GM23338 (cell line): ENCODE measurements at places on chromosomes 7 and 10. TPM values are rescaled to one million over a fixed set of nuclear protein-coding genes. Genes with fewer than 3 reads are reported as not detected.

Gene RHOBTB1
- total RNA-seq, result 13.2 and 24.8 TPM in 2 replicates

- no peak for DNase-seq
Observed at GRCh38 chr7:104894726-104895521, 119.1 kb upstream of the KMT2E start.

DNA sequence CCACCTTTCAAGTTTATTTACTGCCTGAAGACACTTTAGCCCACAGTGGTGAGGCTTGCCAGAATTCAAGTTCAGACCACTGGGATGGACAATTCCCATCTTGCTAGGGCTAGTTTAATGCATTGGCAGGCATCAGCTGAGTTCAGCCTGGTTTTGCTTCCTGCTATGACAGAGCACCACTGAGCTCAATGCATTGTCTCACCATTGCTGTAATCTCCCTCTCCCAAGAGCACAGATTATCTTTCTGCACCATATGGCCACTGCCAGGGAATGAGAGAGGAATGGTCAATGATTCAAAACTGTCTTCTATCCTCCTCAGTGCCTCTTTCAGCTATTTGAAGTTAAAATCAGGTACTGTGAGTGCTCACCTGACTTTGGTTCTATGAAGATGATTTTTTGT is 160.8 kb downstream of the XPNPEP1 start:
- no peak for DNase-seq

DNA sequence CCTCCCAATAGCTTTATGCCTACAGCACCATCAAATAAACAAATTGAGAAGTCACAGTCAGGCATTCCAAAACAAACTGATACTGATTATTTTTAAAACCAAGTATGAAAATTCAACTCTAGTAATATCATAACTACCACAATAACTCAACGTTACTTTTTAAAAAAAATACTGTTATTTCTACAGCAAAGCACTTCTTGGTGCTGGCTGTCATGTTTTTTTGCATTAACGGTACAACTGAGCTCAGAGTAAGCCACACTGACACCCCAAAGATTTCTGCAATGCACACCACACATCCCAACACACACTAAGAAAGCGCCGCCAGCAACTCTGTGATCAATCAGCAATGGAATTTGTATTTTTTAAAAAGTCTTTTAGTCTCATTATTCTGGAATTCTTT is 113.6 kb downstream of the RNF32 start:
- DNase-seq, result no peak

DNA sequence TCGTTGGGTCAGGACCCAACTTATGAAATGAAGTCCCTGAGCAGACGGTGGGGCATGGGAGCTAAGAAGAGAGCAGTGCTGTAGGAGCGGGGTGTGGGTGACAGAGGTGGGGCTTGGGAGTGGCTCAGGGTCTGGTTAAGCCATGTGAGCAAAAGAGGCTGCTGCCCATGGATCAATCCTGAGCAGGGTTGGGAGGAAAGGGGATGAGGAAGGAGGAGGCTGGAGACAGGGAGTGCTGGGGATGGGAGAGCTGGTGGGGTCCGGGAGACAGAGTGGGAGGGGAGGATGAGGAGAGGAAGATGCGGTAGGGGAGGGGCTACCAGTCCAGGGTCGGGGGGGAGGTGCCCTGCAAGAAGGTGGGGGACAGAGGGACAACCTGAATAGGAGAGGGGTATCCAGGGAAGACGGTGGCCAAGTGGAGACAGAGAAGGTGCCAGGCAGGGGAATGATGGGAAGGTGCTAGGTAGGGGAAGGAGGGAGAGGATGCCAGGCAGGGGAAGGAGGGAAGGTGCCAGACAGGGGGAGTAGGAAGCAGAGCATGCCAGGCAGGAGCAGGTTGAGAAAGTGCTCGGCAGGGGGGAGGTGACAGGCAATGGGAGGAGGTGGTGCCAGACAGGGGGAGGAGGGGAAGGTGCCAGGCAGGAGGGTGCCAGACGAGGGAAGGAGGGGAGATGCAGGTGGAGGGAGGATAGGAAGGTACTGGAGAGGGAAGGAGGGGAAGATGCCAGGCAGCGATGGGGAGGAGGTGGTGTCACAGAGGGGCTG is 27.5 kb upstream of the SMARCD3 start:
- peak; percentile 16 for DNase-seq

Gene TRIM73
- total RNA-seq, result 0.31 and 0.54 TPM in 2 replicates

GRCh38 chr7:51067757-51068156 is 248.9 kb downstream of the COBL start:
- peak; percentile 93 for DNase-seq

Gene SUGCT
- total RNA-seq, result 2.1 and 5.6 TPM in 2 replicates

Gene CRHR2
- 0.14 and 0.23 TPM in 2 replicates for total RNA-seq

DNA sequence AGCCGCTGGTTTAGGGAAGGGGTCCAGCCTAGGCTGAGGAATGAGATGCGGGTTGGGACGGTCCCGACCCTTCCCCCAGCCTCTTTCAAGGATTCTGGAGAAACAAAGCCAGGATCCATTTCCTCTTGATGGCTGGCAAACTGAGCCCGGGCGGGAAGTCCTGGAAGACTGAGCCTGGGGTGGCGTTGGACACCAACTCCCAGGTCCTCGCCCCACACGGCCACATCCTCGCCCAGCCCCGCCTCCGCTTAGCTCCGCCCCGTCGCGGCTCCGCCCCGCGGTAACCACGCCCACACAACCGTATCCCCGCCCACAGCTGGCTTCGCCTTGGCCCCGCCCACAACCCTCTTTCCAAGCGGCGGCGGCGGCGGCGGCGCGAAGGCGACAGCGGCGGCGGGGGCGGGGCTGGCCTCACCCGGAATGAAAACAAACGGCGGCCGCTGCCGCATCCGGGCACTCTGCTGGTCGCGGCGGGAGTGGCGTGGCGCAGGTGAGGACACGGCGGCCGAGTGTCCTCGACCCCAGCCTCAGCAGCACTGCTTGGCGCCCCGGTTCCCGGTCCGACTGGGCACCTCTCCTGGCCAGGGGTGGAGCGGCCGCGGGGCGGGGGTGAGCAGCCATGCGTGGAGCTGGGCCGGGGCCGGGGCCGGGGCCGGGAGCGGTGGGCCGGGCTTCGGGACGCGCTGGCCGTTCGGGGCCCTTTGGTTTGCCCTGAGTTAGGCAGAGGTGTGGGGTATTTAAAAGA is at the start of gene NUB1:
TSS of gene NUB1 (plus strand) at position 456 of the 745 bp plus-strand sequence. CDS start 3,538 bp downstream, outside the sequence.
- peak; percentile 95 for DNase-seq

GRCh38 chr7:42993038-42993437 is 60.9 kb downstream of the MRPL32 start:
- peak; percentile 74 for DNase-seq

- no peak for DNase-seq
Observed at GRCh38 chr7:25310896-25311295, 82.6 kb upstream of the NPVF start.

Gene DKK1
- total RNA-seq, result not detected in 2 replicates

- DNase-seq, result no peak
Observed at GRCh38 chr7:49670991-49671390, 102.4 kb upstream of the VWC2 start.

DNA sequence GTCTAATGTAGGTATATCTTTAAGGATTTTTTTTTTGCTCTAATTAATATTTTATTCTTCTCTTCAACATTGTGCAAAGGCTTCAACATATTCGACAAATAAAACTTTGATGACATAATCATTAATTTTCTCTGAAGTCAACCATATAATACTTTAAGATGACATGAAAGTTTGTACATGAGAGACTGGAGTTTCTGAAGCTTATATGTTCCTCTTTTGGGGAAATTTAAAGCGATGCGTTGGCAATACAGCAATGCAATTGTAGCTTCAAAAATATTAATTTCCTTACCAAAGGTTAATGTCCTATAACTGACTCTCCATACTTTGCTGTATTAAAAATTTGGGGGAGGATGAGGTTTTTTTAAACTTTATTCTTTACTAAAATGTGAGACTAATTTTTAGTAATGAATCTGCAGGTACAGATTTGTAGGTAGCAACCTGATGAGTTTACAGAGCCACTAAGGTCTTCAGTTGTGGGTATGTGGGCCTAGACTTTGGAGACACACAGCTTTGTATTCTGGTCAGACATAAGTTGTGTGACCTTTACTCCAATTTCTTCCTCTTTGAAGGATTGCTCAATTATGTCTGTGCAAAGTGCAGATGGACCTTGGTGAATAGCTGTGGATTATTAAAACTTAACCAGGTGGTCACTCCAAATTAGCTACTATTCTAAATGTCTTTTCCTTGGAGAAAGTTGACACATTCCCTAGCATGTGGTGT is 18.0 kb upstream of the LIPA start:
- DNase-seq, result no peak

GRCh38 chr7:148270576-148270975 is 320.0 kb upstream of the C7orf33 start:
- DNase-seq, result no peak

- no peak for DNase-seq
Observed at GRCh38 chr7:92926697-92927044, 90.3 kb upstream of the CDK6 start.

DNA sequence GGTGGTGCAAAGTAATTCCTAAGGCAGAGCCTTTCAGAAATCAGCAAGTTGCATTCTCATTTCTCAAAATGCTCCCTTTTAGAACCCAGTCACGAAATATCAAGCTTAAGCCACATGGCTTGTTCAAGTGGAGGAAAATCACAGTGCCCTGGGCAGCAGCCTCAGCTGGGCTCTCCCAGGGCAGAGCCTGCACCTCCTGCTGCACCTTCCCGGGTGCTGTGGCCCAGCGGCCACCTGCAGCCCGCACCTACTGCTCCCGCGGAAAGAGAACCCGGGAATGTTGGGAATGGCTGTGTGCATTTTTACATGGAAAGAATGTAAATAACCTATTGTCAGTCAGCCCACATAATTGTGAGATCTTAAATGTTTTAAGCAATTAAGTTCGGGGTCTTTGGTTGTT is 396.5 kb upstream of the VSTM2A start:
- DNase-seq, result peak; percentile 32

DNA sequence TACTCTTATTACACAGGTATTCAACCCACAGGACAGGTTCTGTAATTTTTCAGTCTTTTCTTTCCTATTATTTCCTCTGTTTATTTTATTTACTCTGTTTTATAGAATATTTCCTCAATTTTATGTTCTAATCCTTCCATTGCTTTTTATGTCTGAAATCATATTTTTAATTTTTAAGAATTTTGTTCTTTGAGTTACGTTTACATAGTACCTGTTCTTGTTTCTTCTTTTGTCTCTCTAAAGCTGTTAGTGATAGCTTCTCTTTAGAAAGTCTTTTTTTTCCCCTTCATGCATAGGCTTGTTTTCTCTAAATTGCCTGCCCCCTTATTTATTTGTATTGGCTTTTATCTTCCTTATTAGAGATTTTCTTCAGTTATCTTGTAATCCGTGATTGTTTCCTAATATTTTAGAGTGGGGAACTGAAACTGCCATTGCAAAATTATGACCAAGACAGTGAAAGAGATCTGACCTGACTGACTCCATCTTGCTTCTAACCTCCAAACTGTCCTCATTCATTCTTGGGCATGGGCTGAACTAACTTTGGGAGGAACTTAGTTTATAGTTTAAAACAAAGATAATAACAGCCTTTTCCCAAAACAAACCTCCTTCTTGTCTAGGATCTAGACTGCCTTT is 187.6 kb downstream of the PFKFB3 start:
- DNase-seq, result no peak

Gene SUN1
- 143 and 145 TPM in 2 replicates for total RNA-seq

- DNase-seq, result no peak
Observed at GRCh38 chr7:83096065-83096580, 66.6 kb downstream of the PCLO start.

Gene PHKG1
- not detected in 2 replicates for total RNA-seq

GRCh38 chr7:95549818-95550529 is 46.3 kb downstream of the PDK4 start:
- DNase-seq, result no peak

Gene SAP25
- 2.0 and 4.1 TPM in 2 replicates for total RNA-seq

Gene SCART1
- total RNA-seq, result 0.19 and 0.59 TPM in 2 replicates

Gene NPSR1
- total RNA-seq, result not detected in 2 replicates

Gene EBF3
- total RNA-seq, result 0.23 and 0.49 TPM in 2 replicates

Gene CYP3A4
- total RNA-seq, result not detected in 2 replicates

DNA sequence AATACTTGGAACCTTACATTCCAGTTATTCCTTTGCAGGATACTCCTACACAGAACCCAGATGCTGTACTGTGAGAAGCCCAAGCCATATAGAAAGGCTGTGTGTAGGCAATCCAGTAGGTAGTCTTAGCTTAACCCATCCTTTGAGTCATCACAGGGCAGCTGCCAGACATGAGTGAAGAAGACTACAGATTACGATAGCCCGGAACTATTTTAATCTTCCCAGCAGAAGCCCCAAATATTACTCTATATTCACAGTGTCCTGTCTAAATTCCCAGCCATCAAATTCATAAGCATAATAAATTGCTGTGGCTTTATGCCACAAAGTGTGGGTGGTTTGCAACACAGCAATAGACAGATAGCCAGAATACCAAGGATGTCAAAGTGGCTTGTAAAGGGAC is 474.1 kb upstream of the STEAP1 start:
- DNase-seq, result no peak

DNA sequence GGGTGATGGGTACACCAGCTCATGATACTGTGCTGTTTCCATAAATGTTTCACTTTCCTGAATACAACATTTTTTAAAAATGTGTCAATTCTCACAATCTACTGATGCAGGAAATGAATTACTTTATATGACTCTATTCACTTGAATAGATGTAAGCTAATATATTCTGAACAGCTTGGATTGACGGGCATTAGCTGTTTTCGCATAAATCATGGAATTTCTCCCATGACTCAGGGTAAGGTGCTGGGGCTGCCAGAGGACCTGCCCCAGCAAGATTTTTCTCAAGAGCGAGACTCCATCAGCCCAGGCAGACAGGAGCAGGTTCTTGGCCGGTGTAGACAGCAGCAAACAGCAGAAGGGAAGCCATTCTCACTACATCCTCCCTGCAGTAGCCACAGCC is 107.1 kb downstream of the PFKFB3 start:
- DNase-seq, result no peak

Gene VENTX
- 6.3 and 8.1 TPM in 2 replicates for total RNA-seq

Gene STAG3
- 3.4 and 4.6 TPM in 2 replicates for total RNA-seq

DNA sequence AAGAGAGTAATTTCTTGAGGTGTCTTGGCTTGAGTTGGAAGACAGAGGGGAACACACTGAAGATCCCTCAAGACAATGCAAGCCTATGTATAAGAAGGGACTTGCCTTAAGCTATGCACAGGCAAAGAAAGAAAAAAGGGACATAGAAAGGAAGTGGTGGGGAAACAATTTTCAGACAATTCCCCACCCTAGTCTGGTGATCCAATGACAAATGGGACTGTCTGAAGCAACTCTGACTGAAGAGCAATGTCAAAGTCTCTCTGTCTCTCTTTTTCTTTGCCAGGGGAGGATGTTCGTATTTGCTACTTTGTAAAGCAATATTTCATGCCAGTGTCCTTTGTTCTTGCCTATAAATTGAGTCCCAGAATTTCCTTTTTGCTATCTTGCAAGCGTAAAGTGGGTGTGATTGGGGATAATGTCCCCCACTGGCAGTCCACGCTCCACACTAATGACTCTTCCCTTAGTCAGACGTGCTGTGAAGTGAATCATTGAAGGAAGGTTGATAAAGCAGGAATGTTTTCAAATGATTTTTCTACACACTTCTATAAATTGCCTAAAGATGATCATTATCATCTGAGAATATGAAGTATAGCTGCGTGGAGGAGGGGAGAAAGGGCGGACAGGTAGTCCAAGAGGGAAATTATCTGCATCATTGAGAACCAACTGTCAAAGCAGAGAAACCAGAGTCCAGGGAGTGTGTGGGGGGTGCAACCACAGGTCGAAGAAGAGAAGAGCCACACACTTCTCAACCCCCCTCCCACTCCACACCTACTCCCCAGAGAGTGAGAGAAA is 243.8 kb upstream of the ETV1 start:
- no peak for DNase-seq
